ENCODE measurements at places on chromosomes 4 and X.

- no peak for DNase-seq
- H3K27ac ChIP-seq: no peak overlapping the region
- no peaks in the 10 kb centered on the region for H3K36me3 ChIP-seq
Observed at GRCh38 chr4:114921191-114921590, 192.2 kb downstream of the NDST4 start.

GRCh38 chrX:18294893-18295292, 59.6 kb downstream of the SCML2 start:
- no peaks in the 10 kb centered on the region for H3K36me3 ChIP-seq
- no peak overlapping the region for H3K4me3 ChIP-seq
- no peaks in the 10 kb centered on the region for H3K4me1 ChIP-seq
- no peaks in the 10 kb centered on the region for H3K27me3 ChIP-seq
- no peak for DNase-seq

- H3K36me3 ChIP-seq: no peaks in the 10 kb centered on the region
- no peaks in the 10 kb centered on the region for H3K27me3 ChIP-seq
- no peak for DNase-seq
Observed at GRCh38 chrX:154661170-154661569, 7.8 kb upstream of the CTAG2 start.

DNA sequence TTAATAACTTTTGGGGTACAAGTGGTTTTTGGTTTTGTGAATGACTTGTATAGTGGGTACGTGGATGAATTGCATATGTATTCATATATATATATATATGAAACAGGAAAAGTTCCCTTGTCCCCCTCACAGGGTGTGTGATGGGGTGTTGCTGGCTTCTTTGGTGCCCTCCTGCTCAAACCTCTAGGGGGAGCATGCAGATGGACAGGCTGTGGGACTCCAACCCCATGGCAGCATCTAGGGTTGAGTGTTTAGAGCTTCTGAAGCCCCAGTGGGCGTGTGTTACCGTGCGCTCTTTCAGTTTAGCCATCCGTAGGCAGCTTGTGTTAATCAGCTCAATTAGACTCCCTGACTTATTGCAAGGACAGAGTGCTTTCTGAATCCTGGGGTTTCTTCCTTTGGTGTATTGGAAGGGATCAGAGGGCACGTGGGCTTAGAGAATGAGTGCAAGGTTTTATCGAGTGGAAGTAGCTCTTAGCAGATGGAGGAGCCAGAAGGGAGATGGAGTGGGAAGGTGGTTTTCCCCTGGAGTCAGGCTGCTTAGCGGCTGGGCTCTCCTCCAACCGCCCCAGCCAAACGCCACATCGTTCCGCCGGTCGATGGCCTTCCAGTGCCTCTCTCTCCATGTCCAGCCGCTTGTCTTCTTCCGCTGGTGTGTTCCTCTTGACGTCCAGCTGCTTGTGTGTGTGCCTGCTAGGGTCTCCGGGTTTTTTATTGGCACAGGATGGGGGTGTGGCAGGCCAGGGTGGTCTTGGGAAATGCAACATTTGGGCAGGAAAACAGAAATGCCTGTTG, 674.4 kb upstream of the LCORL start:
- no peaks in the 10 kb centered on the region for H3K36me3 ChIP-seq
- H3K4me1 ChIP-seq: no peaks in the 10 kb centered on the region

GRCh38 chr4:85476381-85476780, 1.4 kb downstream of the ARHGAP24 start:
- H3K27ac ChIP-seq: no peak overlapping the region
- H3K4me3 ChIP-seq: no peak overlapping the region
- H3K27me3 ChIP-seq: no peaks in the 10 kb centered on the region

- H3K4me3 ChIP-seq: no peak overlapping the region
- H3K27ac ChIP-seq: no peak overlapping the region
- H3K27me3 ChIP-seq: no peaks in the 10 kb centered on the region
- DNase-seq: no peak
- no peaks in the 10 kb centered on the region for H3K36me3 ChIP-seq
- H3K4me1 ChIP-seq: no peaks in the 10 kb centered on the region
Observed at GRCh38 chr4:122854447-122855352, 28.1 kb downstream of the FGF2 start.

DNA sequence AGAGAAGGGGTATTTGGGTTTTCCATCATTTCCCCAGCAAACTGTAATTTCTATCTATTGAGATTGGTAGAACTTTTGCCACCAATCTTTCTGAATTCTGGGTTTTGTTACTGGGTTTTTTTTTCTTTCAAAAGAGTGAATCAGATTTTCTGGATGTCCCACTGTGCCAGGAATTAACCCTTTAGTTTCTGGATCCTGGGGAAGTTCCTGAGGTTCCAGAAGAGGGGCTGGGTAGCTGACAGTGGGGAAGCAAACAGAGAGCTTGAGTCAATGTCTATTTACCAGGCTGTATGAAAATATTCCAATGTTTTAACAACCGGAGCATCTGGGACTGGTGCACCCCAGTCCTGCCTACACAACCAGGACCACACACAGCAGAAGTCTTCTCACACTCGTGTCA, 25.8 kb upstream of the SOD3 start:
- no peak for DNase-seq
- H3K27ac ChIP-seq: no peak overlapping the region
- H3K36me3 ChIP-seq: no peaks in the 10 kb centered on the region
- no peaks in the 10 kb centered on the region for H3K4me1 ChIP-seq
- peaks cover 6% of the 10 kb centered on the region for H3K27me3 ChIP-seq

DNA sequence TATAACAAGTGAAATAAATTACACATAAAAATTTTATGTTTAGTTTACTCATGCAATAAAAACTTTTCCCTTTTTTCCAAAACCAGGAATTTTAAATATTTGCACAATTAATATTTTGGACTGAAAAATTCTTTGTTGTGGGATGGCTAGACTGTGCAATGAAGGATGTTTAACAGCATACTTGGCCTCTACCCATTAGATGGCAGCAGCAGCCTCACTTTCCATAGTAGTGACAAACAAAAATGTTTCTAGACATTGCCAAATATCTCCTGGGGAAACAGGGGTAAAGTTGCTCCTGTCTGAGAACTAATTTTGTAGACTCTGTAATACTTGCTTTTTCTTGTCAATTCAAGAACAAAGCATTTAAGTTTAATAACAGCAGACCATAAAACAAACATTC, 49.8 kb downstream of the SCLT1 start:
- H3K27ac ChIP-seq: no peak overlapping the region
- peaks cover 5% of the 10 kb centered on the region for H3K36me3 ChIP-seq
- no peaks in the 10 kb centered on the region for H3K27me3 ChIP-seq
- no peaks in the 10 kb centered on the region for H3K4me1 ChIP-seq
- H3K4me3 ChIP-seq: no peak overlapping the region
- DNase-seq: no peak

DNA sequence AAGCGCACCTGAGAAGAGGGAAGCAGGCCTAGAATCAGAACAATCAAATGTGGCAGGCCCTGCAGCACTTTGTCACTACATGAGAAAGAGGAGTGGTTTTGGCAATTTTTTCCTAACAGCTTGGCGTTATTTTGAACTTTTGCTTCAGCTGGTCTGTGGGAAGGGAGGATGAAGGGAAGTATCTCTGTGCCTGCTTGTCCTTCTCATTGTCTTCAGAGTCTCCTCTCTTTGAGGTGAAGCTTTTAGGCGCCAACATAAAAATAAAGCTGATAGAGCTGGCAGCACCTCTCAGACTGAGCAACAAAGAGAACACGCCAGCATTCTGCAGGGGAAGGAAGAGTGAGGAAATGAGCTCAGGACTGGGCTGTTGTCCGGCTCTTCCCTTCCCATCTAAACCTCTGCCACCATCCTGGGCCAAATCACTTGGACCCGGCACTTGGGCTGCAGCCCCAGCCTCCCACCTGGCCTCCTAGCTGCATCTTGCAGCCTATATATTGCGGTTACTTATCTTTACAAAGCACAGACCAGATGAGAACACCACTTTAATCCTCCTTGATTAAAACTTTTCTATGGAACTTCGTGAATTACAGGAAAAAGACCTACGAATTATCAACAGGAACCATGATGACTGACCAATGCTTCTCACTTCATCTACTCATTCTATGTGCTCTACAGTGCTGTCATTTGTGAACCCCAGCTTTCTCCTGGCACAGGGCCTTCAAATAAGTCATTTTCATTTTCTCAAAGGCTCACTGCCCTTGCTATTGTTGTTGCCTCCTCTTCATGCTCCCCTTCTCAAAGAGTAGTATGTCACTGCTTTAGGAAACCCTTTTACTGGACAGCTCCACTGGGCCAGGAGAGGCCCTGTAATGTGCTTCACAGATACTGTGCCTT, 476.4 kb upstream of the HS3ST1 start:
- H3K36me3 ChIP-seq: no peaks in the 10 kb centered on the region
- no peaks in the 10 kb centered on the region for H3K4me1 ChIP-seq
- no peak overlapping the region for H3K4me3 ChIP-seq

GRCh38 chrX:18753631-18754030, 46.2 kb downstream of the PPEF1 start:
- no peak overlapping the region for H3K27ac ChIP-seq
- H3K36me3 ChIP-seq: no peaks in the 10 kb centered on the region
- H3K4me3 ChIP-seq: no peak overlapping the region
- peaks cover 5% of the 10 kb centered on the region for H3K27me3 ChIP-seq

DNA sequence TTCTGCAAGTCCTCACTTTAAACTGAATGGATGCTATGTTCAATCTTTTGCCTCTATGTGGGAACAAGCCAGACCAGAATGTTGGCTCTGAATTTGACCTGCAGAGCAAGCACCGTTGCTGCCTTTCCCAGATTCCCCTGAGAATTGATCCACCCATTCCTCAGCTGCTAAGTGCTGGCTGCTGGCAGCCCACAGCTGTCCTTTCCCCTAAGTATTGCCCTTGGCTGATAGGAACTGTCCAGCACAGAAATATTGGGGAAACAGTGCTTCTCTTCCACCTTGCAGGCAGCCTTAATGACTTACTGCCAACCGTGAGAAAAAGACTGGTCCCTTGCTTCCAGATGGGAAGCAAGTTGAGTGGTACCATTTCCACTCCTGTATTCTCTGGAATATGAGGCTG, 475.9 kb downstream of the PDHA2 start:
- H3K4me3 ChIP-seq: no peak overlapping the region
- DNase-seq: no peak
- H3K4me1 ChIP-seq: no peaks in the 10 kb centered on the region
- no peaks in the 10 kb centered on the region for H3K27me3 ChIP-seq

- no peaks in the 10 kb centered on the region for H3K27me3 ChIP-seq
- H3K4me3 ChIP-seq: peak overlapping the region; percentile 92
- no peak for DNase-seq
- H3K4me1 ChIP-seq: peaks cover 3% of the 10 kb centered on the region
- H3K36me3 ChIP-seq: peaks cover 8% of the 10 kb centered on the region
Observed at GRCh38 chrX:139933904-139934303, 1.1 kb upstream of the ATP11C start.

- no peaks in the 10 kb centered on the region for H3K36me3 ChIP-seq
- DNase-seq: no peak
- H3K27ac ChIP-seq: no peak overlapping the region
- no peak overlapping the region for H3K4me3 ChIP-seq
- H3K4me1 ChIP-seq: no peaks in the 10 kb centered on the region
- H3K27me3 ChIP-seq: no peaks in the 10 kb centered on the region
Observed at GRCh38 chrX:47321386-47321785, 49.0 kb upstream of the ZNF157 start.

- no peaks in the 10 kb centered on the region for H3K36me3 ChIP-seq
- DNase-seq: no peak
- H3K27me3 ChIP-seq: no peaks in the 10 kb centered on the region
- no peak overlapping the region for H3K4me3 ChIP-seq
Observed at GRCh38 chr4:2300431-2301224, 38.7 kb upstream of the MXD4 start.

- no peak overlapping the region for H3K4me3 ChIP-seq
- DNase-seq: no peak
- H3K27me3 ChIP-seq: no peaks in the 10 kb centered on the region
- peaks cover 14% of the 10 kb centered on the region for H3K4me1 ChIP-seq
- H3K27ac ChIP-seq: peak overlapping the region; percentile 23
Observed at GRCh38 chr4:2913168-2913567, 50.0 kb downstream of the NOP14 start.

- H3K27ac ChIP-seq: no peak overlapping the region
- H3K4me1 ChIP-seq: no peaks in the 10 kb centered on the region
- no peaks in the 10 kb centered on the region for H3K27me3 ChIP-seq
- H3K4me3 ChIP-seq: no peak overlapping the region
- H3K36me3 ChIP-seq: no peaks in the 10 kb centered on the region
- DNase-seq: no peak
Observed at GRCh38 chr4:174071595-174071994, 211.9 kb downstream of the FBXO8 start.

- H3K36me3 ChIP-seq: no peaks in the 10 kb centered on the region
- no peaks in the 10 kb centered on the region for H3K27me3 ChIP-seq
- DNase-seq: no peak
- H3K4me1 ChIP-seq: no peaks in the 10 kb centered on the region
- no peak overlapping the region for H3K4me3 ChIP-seq
- H3K27ac ChIP-seq: no peak overlapping the region
Observed at GRCh38 chr4:24836661-24837242, 41.4 kb downstream of the SOD3 start.

GRCh38 chrX:137194164-137194563, 160.4 kb upstream of the GPR101 start:
- H3K4me1 ChIP-seq: no peaks in the 10 kb centered on the region
- H3K27ac ChIP-seq: no peak overlapping the region
- H3K27me3 ChIP-seq: no peaks in the 10 kb centered on the region
- no peak for DNase-seq
- no peaks in the 10 kb centered on the region for H3K36me3 ChIP-seq
- no peak overlapping the region for H3K4me3 ChIP-seq

DNA sequence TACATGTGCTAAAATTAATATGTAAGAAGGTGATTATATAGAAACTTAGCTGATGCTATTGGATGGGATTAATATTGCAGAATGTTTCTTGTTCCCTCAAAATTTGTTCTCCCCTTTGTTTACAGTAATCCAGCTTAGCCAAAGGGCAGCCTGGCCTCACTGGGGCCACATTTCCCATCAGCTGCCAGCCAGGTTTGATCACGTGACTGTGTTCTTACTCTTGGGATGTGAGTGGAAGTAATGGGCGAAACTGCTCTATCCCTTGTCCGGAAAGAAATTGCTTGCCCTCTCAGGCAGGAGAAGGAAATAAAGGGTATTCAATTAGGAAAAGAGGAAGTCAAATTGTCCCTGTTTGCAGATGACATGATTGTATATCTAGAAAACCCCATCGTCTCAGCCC, 44.1 kb upstream of the FAT1 start:
- H3K27me3 ChIP-seq: no peaks in the 10 kb centered on the region
- H3K36me3 ChIP-seq: no peaks in the 10 kb centered on the region
- H3K4me3 ChIP-seq: no peak overlapping the region
- H3K4me1 ChIP-seq: no peaks in the 10 kb centered on the region

GRCh38 chr4:110959041-110959643, 336.3 kb upstream of the PITX2 start:
- H3K27me3 ChIP-seq: no peaks in the 10 kb centered on the region
- no peak overlapping the region for H3K27ac ChIP-seq
- no peak overlapping the region for H3K4me3 ChIP-seq
- no peaks in the 10 kb centered on the region for H3K4me1 ChIP-seq

DNA sequence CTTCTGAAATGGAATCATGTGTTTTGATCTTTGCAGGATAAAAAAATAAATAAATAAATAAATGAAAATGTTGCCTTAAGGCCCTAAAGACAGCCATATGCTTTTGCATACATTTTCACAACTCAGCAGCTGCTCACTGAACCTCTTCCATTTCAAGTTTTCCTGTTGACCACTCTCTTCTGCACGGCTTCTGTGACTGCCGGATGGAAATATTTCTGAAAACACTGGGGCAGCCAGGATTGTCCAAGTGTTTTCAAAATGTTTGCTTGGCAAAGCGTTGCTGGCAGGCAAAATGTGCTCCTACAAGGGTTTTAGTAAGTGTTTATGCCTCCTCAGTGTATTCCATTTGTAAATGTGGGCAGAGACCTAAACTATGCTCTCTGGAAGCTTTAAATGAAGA, 208.1 kb upstream of the IL1RAPL1 start:
- H3K36me3 ChIP-seq: no peaks in the 10 kb centered on the region
- no peak overlapping the region for H3K27ac ChIP-seq
- no peaks in the 10 kb centered on the region for H3K27me3 ChIP-seq
- no peak overlapping the region for H3K4me3 ChIP-seq
- no peak for DNase-seq
